ENCODE measurements at places on chromosomes 7 and 10.

GRCh38 chr10:78436706-78437406, 403.2 kb downstream of the RPS24 start:
- DNase-seq, result no peak
- H3K27ac ChIP-seq, result no peak overlapping the region
- no peak overlapping the region for H3K4me3 ChIP-seq
- peaks cover 32% of the 10 kb centered on the region for H3K4me1 ChIP-seq
- H3K36me3 ChIP-seq, result no peaks in the 10 kb centered on the region
- no peaks in the 10 kb centered on the region for H3K27me3 ChIP-seq

GRCh38 chr10:97401455-97401919, 347 bp upstream of the RRP12 start:
- peak overlapping the region; percentile 59 for H3K4me3 ChIP-seq
- peaks cover 18% of the 10 kb centered on the region for H3K4me1 ChIP-seq
- peak overlapping the region; percentile 75 for H3K27ac ChIP-seq
- H3K36me3 ChIP-seq, result no peaks in the 10 kb centered on the region
- no peaks in the 10 kb centered on the region for H3K27me3 ChIP-seq
- DNase-seq, result no peak

DNA sequence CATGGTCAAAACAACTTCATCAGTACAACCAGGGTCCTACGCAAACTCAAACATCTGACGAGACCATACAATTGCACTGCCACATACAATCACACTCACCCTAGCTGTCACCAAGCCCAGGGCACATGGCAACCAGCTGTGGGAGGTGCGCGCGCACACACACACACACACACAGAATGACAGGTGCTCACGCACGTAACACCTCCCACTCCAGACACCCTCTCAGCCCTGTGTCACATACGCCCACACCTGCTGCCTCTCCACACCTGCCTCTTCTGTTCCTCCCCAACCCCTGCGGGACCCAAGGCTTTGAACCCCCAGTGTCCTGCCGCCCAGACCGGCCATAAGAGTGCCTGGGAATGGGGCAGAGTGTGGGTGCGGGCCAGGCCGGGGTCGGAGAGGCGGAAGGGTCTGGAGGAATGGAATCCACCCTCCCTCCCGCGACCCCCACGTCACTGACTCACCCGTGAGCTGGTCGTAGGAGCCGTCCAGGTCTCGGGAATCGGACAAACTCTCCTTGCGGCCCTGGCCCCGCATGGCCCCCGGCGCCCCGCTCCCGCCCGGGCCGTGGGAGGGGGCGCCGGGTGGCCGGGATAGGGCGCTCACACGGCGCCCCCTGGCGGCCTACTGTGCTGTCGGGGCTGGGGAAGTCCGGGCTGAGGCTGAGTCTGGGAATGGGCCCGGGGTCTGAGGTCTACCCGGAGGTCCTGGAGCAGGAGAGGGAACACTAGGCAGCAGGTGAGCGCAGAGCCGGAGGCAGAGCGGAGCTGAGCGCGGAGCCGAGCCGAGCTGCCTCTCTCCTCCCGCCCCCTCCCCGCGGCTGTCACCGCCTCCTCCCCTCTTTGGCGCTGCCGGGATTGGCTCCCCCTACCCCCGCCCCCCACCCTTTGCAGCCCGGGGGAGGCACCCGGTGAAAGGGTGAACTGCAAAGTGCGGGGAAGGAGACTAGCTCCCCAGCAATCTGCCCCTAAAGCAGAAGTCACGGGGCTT, at the start of gene KCNIP2:
Gene KCNIP2 (minus strand): TSS at position 769 of the 990 bp plus-strand sequence. CDS start 232 bp downstream, at position 537.
- peaks cover 25% of the 10 kb centered on the region for H3K4me1 ChIP-seq
- peak within 1 kb of the TSS; percentile 58 for H3K4me3 ChIP-seq
- peak within 1 kb of the TSS; percentile 52 for H3K27ac ChIP-seq
- H3K36me3 ChIP-seq, result peaks cover 18% of the 10 kb centered on the region

- peaks cover 54% of the 10 kb centered on the region for H3K36me3 ChIP-seq
- H3K4me3 ChIP-seq, result no peak overlapping the region
- no peak overlapping the region for H3K27ac ChIP-seq
- H3K4me1 ChIP-seq, result peaks cover 48% of the 10 kb centered on the region
- no peaks in the 10 kb centered on the region for H3K27me3 ChIP-seq
Observed at GRCh38 chr7:155762655-155763054, 49.6 kb downstream of the SHH start.

DNA sequence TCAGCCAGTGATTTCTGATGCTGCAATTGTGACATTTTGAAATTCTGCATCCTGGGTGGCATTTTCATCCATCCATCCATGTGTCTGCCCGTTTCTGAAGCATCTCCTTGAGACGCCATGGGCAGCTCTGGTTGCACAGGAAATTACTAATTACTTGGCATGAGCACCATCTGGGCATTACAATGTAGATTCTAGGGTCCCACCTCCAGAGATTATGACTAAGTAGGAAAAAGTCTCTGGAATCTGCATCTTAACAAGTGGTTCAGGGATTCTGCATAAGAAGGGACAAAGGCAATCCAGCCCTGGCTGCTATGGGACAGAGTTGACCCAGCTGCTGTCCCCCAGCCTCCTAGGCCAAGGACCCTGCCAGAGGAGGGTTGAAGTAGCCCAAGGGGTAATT, 65.3 kb downstream of the CUZD1 start:
- H3K27ac ChIP-seq, result no peak overlapping the region
- H3K4me1 ChIP-seq, result no peaks in the 10 kb centered on the region
- no peak for DNase-seq
- H3K36me3 ChIP-seq, result no peaks in the 10 kb centered on the region

DNA sequence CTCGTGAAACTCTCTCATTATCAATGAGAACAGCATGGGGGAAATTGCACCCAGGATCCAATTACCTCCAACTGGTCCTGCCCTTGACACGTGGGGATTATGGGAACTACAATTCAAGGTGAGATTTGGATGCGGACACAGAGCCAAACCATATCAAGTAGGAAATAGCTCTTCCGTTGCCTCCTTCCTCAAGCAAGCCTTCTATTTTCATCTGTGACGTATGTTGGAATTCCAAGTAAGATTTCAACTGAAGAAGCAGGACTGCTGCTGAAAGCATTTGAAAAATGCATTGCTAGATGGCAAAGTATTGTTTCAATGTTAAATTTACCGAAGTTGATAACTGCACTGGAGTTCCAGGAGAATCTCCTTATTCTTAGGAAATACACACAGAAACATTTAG, 178.1 kb upstream of the GALNT17 start:
- H3K4me3 ChIP-seq, result no peak overlapping the region
- DNase-seq, result no peak
- no peaks in the 10 kb centered on the region for H3K4me1 ChIP-seq
- H3K27ac ChIP-seq, result no peak overlapping the region

GRCh38 chr7:98934267-98934666, 55.9 kb downstream of the TRRAP start:
- H3K4me1 ChIP-seq, result no peaks in the 10 kb centered on the region
- no peak for DNase-seq
- H3K27me3 ChIP-seq, result no peaks in the 10 kb centered on the region
- H3K4me3 ChIP-seq, result no peak overlapping the region

- H3K4me3 ChIP-seq, result no peak overlapping the region
- no peaks in the 10 kb centered on the region for H3K4me1 ChIP-seq
- no peak for DNase-seq
- H3K27me3 ChIP-seq, result no peaks in the 10 kb centered on the region
Observed at GRCh38 chr10:3433131-3433530, 260.5 kb upstream of the PITRM1 start.

- DNase-seq, result no peak
- H3K4me1 ChIP-seq, result peaks cover 23% of the 10 kb centered on the region
- H3K4me3 ChIP-seq, result no peak overlapping the region
- H3K27me3 ChIP-seq, result no peaks in the 10 kb centered on the region
- no peak overlapping the region for H3K27ac ChIP-seq
Observed at GRCh38 chr10:125102246-125102645, 58.1 kb downstream of the CTBP2 start.

DNA sequence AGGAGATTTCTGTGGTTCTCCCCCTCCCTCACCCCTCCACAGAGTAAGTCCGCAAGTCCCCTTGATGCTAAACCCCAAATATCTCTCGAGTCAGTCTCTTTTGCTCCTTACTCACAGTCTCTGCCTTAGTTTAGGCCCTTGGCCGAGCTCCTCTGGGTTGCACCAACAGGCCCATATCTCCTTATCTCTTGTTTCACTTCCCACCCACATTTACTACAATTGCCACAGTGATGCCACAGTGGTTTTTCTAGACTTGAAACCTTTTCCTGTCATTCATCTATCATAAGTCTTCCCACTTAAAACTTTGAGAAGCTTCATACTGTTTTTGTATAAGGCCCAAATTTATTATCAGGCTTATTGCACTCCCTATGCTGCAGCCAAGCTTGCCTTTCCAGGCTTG, 23.4 kb upstream of the NME8 start:
- H3K36me3 ChIP-seq, result no peaks in the 10 kb centered on the region
- H3K27me3 ChIP-seq, result no peaks in the 10 kb centered on the region
- no peak overlapping the region for H3K27ac ChIP-seq
- DNase-seq, result no peak

GRCh38 chr10:112250555-112250954, 32.6 kb upstream of the TECTB start:
- H3K4me1 ChIP-seq, result no peaks in the 10 kb centered on the region
- no peak for DNase-seq
- no peak overlapping the region for H3K4me3 ChIP-seq
- H3K27ac ChIP-seq, result no peak overlapping the region
- no peaks in the 10 kb centered on the region for H3K36me3 ChIP-seq

DNA sequence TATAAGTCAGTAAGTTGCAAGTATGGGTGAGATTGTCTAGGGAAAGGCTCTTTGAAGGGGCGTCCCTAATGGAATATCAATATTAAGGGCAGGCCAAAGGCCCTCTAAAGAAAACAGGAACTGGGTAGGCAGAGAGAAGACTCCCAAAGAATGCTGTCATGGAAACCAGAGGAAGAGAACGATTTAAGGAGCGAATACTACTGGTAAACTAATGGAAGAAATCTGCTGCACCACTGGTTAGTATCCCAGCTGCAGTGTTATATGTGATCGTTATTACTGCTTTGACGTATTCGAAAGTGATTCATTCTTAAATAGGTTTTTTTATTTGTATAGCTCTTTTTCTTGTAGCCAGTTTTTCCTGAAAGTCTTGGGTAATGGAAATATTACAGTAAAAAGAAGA, 1.3 kb downstream of the CASP2 start:
- no peaks in the 10 kb centered on the region for H3K36me3 ChIP-seq
- peak overlapping the region; percentile 91 for H3K4me3 ChIP-seq
- no peaks in the 10 kb centered on the region for H3K27me3 ChIP-seq
- no peak for DNase-seq

DNA sequence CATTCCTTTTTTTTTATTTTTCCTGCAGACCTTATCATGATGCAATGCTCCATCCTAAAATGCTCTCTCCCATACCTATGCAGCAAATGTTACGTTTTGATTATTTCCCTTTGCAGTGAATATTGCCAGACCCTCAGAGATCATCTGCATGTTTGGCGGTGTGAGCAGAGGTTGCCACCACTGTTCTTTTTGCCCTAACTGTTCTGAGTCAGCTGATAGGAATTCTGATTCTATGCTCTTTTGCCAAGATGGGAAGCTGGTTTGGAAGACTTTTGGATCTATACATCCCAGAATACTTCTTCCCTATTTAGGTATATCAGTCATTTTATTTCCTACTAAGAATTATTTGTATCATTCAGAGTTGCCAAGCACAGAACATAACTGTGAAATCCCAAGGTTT, 130.5 kb downstream of the KLF6 start:
- no peaks in the 10 kb centered on the region for H3K36me3 ChIP-seq
- no peak overlapping the region for H3K4me3 ChIP-seq
- no peak overlapping the region for H3K27ac ChIP-seq
- no peak for DNase-seq

DNA sequence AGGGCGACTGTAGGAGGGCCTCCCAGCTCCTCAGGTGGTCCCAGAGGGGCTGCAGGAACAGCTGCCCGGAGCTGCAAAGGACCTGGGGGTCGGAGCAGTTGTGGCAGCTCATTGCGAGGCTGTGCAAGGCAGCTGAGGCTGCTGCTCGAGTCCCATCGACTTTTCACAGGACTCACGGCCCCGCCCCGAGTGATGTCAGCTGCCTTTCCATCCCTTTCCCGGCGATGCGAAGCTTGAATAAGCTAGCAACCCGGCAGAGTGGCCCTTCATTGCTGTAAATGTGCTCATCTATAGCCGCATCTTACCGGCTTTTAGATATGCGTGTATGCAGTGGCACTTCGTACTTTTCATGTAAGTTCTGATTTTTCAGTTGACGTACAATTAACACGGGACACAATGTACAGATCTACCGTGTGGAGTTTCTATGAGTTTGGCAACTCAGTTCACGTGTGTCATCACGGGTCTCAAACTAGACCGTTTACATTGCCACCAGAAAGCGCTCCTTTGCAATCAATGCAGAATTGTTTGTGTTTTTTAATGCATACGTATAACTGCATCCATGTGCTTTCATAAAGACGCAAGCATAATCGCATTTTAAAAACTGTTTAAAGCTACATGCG, at the start of gene CH25H:
Gene CH25H (minus strand): TSS at position 137 of the 620 bp plus-strand sequence. CDS start 25 bp downstream, at position 112.
- H3K27ac ChIP-seq, result peak within 1 kb of the TSS; percentile 79
- H3K36me3 ChIP-seq, result no peaks in the 10 kb centered on the region
- peaks cover 24% of the 10 kb centered on the region for H3K4me1 ChIP-seq
- peaks cover 88% of the 10 kb centered on the region for H3K27me3 ChIP-seq
- DNase-seq, result peak; percentile 87

Measured in heart right ventricle (tissue), 16 donors.